Ecto neural progenitor cell (in vitro differentiated cells): ENCODE measurements at places on chromosomes 4 and X.

- DNase-seq = no peak
These were observed 68.4 kb downstream of the NSG1 start for GRCh38 chr4:4455210-4455865.

- DNase-seq = no peak
These were observed 56.9 kb downstream of the PCGF3 start for GRCh38 chr4:762211-763190.

GRCh38 chr4:33063241-33063640 is 2343.1 kb downstream of the PCDH7 start:
- no peak for DNase-seq

- DNase-seq = no peak
These were observed 105.5 kb downstream of the TMEM164 start for GRCh38 chrX:110108381-110108821.
